IMR-90 (cell line): ENCODE measurements at places on chromosomes 6 and 20. TPM values are rescaled to one million over a fixed set of nuclear protein-coding genes. Genes with fewer than 3 reads are reported as not detected.
A peak's percentile ranks its signal among the peaks of the same experiment; 100 is the strongest.

DNA sequence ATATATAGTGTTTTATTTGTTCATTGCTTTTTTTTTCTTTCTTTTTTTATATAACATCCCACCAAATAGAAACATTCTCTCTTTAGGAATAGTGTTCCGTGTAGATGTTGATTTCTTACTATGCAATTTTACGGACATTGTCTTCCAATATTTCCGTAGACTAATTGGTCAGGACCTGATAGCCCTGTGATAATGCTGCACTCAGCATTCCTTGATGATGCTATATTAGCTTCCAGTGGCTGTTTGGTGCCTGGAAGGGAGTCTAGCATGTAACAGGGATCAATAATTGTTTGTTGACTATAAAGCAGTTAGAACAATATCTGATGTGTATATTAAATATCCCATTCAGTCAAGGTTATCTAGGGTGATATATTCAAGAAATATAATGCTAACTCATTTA lies 6.7 kb upstream of the OR2W1 start:
- no peak for DNase-seq

- DNase-seq = no peak
Measured at GRCh38 chr20:62457831-62458230, 18.0 kb downstream of the GATA5 start.

- no peak for DNase-seq
Measured at GRCh38 chr6:73028124-73028766, 197.1 kb downstream of the KHDC1L start.

DNA sequence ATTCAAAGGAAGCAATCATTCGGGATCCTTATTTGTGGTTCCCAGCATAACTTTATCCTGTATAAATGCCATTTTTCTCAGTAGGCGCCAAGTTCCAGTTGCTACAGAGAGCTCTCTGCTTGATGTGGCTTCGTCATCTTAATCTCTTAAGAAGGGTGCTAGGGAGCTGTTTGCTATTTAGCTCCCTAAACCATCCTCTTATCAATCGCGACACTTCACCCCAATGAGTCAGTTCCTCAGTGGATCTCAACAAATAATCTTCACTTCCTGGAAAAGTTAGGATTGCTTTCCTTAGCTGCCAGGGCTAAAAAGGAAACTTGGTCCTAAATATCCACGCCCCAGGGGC lies 1.3 kb upstream of the NKAIN2 start:
- no peak for DNase-seq

DNA sequence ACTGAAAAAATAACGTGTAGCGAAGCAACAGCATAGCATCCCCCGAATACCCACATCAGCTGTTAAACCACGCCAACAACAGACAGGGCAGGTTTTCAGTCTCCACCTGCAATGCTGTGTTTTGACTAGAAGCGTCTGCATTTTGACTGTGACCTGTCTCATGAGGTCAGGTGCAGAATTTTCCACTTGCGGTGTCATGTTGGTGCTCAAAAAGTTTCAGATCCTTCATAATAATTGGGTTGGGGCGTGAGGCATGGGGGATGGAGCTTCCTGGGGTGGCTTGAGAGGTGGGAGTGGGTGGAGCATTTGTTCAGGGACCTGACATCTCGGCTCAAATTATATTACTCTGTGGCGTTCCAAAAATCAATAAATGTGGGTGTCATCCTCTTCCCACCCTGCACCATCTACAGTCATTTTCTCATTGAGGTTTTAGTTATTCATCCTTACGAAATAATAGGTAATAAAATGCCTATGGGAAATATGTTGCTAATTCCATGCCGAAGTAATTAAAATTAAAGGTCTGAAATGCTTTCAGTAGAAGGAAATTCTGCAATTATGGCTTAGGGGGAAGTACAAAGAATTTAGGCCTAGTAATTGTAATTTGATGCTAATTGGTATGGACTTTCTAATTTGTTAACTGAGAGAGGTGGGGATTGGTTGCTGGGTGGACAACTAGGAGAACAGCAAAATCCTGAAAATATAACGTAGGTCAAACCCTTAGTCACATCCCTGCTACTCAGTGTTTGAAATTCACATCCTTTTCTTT lies 81.0 kb downstream of the TIAM2 start:
- no peak for DNase-seq

GRCh38 chr20:50798650-50799049 lies 3.8 kb downstream of the BCAS4 start:
- DNase-seq = no peak

- DNase-seq = peak; percentile 34
Measured at GRCh38 chr6:133040094-133040802, 200.9 kb upstream of the EYA4 start.

DNA sequence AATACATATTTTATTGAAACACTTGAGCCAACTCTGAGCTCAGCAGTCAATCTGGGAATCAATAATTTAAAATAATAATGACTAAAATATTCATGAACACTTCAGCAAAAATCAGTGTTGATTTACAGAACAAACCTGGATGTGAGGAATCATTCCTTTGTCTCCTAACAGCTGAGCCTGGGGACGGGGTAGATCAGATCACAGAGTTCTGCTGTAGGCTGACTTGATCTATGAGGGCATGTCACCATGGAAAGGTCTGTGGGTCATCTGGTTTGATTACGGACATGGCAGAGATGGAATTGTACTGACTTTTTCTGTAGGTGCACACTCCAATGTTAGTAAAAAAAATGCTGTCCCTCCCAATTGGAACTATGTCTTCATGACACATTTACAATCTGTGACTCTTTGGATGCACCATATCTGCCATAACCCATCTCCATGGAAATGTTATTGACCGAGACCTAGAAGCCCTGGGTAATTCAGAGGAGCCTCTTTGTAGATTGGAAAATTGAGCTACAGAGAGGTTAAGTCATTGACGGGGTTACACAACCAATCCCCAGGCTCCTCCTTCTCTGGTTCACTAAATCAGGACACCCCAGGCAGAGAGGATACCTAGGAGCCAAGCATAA lies 114.1 kb downstream of the DOK5 start:
- no peak for DNase-seq

GRCh38 chr20:25408890-25409289 lies 1.4 kb downstream of the GINS1 start:
- DNase-seq = no peak

DNA sequence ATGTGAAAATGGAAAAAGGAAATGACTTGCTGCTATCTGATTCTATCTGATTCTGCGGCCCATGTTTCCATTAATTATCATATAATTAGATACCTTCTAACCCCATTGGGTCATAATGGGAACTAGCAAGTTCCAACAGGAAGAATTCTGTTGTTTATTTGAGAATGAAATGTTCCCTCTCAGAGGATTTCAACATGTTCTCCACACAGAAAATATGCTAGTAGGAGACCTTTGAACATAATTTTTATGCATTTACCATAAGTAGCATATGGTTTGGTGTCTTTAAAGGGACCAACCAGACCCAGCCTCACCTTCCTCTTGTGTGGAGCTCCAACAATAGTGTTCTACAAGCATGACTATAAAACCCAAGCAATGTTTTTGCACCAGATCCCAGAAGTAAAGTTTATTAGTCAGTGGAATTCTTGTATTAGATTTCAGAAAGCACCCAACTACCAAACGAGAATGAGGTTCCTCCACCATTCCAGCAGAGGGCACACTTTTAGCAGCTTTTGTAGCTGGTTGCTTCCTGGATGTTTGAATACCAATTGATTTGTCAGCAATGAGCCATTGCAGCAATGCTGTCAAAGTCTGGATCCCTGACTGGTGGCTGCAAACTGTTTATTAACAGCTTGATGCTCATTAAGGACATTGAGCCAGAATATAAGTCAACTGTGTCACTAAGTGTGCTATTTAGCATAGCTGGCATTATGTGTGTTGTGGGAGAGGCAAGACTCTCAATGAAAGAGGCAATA lies 143.6 kb upstream of the GJE1 start:
- peak; percentile 81 for DNase-seq

DNA sequence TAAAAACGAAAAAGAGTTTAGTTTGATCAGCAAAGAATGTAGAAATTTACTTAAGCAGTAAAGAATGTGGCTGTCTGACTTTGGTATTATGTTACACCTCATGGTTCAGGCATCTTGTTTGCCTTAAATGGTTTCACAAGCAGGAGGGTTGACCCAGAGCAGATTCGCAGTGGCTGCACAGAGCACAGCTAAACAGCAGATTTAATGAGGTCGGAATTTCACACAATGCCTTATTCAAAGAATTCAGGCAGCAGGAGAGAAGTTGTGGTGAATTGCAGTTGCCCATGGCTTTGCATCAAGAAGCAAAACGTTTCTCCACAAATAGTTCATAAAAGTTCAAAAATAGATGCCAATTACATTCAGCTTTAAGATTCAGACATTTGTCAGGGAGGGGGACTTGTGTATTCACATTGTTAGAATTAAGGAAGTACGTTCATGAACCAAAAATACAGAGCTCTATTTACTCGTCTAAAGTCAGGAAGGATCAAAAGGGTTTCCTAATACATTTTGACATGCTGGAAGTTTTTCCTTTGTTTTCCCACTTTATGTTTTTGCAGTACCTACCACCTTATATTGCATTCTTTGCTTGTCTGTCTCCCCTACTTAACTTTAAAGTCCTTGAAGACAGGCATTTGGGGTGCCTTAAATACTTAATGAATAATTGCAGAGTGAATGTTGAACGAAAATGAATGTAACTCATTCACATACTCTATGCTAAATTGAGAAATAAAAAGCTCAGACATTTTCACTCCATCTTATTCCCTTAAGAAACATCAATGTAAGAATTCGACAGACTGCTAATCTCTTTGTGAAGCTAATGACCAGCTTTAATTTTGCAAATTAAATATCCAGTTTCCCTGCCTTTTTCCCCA lies 1163.6 kb upstream of the CITED2 start:
- peak; percentile 98 for DNase-seq

Gene RIPOR2
- 0.87 and 1.2 TPM in 2 replicates for polyA plus RNA-seq

Gene RAE1
- 58.4 and 80.5 TPM in 2 replicates for polyA plus RNA-seq
